ENCODE measurements at places on chromosomes 11 and 22.

DNA sequence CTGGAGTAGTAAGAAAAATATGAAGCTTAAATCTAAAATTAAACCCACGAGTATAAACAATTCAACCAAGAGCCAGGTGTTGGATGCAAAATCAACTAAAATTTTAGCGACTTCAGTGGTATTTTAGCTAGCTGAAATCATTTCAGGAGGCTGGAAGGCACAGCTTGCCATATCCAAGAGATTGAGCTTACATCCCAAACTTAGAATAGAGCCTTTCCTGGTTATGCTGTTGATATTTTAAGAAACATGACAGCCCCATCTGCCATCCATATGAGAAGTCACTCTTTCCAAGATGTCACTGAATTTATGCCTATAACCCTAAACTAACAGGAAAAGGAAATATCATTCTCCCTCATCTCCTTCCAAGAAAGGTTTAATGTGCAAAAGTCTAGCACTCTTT, 334.0 kb downstream of the KCNA4 start:
- no peak for DNase-seq

DNA sequence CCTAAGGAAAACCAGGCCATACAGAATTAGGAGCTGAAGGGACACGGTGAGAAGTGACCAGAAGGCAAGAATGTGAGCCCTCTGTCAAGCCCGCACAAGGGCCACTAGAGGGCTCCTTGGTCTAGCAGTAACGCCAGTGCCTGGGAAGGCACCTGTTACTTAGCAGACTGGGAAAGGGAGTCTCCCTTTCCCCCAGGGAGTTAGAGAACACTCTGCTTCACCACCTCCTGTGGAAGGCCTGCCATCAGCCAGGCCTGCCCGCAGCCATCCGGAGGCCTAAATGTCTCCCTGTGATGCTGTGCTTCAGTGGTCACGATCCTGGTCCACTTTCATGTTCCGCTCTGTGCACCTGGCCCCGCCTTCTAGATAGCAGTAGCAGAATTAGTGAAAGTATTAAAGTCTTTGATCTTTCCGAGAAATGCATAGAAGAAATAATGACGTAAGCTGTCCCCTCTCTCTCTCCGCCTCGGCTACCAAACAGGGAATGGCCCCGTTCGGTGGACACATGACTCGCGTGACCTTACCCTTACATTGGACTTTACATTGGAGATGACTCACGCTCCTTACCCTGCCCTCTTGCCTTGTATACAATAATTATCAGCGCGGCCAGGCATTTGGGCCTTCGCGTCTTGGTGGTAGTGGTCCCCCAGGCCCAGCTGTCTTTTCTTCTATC, 10.7 kb upstream of the GSTP1 start:
- peak; percentile 27 for DNase-seq

DNA sequence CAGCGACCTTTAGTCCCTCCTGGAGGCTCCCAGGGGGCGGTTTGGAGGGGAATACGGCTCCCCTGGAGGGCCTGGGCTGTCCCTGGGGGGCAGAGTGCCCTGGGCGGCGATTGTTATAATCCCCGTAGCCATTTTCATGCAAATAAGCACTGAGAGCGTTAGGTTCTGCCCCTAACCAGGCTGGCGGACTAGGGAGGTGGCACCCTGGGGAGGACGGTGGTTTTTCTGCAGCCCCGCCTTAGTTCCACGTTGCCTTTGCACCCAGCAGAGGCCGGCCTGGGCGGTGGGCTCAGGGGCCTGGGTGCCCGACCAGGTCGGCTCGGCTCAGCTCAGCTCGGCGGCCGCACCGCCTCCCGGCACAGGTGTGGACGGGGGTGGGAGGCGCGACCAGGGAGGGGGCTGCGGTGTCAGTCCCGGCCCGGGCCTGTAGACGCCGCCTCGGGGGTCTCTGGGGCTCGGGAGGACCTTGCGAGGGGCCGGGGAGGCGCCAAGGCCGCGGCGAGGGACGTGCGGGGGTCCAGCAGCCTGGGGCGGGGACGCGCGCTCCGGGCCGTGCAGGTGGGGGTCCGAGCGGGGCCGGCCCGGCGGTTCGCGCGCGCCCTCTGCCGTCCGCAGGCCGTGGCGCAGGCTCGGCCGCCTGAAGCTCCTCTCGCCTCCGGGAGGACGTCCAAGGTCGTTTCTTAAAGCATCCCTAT, 2.3 kb upstream of the DUSP8 start:
- peak; percentile 45 for DNase-seq

GRCh38 chr11:120828847-120829246, 195.1 kb upstream of the TBCEL start:
- no peak for DNase-seq

GRCh38 chr11:35683728-35684339, 21.3 kb downstream of the TRIM44 start:
- no peak for DNase-seq

DNA sequence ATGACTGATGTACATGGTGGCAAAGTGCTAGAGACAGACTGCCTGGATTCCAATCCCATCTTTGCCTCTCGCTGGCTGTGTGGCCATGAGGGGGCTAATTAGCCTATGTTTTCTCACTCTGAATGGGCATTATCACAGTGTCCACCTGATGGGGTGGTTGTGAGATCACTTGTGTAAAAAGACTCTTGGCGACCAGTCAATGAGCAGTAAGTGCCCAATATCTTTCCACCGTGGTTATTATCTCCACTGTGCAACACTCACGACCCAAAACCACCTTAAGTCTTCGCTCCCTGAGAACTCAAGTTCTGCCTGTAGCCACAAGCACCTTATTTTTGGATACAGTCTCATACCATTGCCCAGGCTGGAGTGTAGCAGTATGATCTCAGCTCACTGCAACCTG, 52.1 kb downstream of the PLEKHA7 start:
- DNase-seq: no peak

GRCh38 chr11:19263333-19263732, 22.6 kb upstream of the E2F8 start:
- no peak for DNase-seq

- no peak for DNase-seq
Measured at GRCh38 chr11:12048936-12049790, 40.7 kb upstream of the DKK3 start.

DNA sequence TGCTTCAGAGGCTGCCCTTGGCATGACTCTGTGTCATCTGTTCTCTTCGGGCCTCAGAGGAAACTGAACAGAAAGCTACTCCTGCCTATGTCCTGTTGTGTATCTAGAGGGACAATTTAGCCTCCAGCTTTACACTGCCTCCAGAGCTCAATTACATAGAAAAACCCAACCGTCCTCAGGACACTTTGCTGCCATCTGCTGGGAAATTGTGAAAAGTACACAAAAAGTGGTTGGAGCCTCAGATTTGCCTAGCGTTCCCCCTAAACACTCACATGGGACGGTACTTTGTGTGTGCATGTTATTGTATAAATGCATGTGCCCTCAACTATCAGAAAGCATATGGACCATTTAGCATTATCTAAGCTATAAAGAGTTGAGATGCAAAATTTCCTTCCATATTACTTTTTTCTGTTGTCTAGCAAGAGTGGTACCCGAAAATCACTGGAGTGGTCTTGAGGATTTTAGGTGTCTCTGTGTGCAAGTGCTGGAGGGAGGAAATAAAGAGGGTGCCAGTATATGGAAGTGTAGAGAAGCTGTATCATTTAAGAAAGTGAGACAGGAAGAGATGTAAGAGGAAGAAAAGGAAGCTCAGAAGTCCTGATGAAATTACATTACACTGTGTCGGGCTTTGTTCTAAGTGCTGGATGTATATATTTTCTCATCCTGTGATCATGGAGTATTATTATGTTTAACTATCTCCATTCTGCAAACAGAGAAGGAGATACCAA, 8.7 kb upstream of the MS4A4E start:
- DNase-seq: no peak

DNA sequence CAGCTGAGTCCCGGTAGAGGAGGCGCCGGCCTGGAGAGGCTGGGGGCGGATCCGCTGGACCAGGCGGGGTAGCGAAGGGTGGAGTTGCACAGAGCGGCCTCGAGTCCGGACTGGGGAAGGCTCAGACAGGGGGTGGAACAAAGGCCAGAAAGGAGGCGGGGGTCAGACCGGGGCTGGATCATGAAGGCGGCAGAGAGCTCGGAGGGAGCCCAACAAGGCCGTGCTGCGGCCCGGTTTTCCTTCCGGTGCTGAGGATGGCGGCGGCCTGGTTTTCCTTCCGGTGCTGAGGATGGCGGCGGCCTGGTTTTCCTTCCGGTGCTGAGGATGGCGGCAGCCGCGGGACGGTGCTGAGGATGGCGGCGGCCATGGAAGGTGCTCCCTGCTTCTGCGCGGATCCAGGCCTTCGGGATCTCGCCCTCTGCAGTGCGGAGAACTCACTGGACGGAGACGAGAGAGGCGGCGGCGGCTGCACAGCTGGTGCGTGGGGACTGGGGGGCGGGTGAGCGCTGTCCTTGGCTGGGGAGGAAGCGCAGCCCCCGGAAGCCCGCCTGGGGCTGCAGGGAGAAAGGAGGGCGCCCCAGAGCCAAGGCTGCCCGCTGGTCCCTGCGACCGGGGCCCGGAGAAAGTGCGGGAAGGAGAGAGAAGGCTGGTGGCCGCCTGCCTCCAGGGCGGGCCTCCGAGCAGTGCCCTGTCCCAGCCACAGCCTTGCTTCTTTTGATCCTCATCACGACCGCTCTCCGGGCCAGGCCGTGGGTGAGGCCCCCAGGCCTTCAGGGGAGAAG, 350.4 kb upstream of the B3GAT1 start:
- no peak for DNase-seq

- no peak for DNase-seq
Measured at GRCh38 chr11:28347371-28347770, 239.2 kb downstream of the METTL15 start.

- DNase-seq: no peak
Measured at GRCh38 chr22:29370537-29370936, 17.8 kb downstream of the AP1B1 start.

- no peak for DNase-seq
Measured at GRCh38 chr22:36085476-36086169, 57.0 kb upstream of the RBFOX2 start.

DNA sequence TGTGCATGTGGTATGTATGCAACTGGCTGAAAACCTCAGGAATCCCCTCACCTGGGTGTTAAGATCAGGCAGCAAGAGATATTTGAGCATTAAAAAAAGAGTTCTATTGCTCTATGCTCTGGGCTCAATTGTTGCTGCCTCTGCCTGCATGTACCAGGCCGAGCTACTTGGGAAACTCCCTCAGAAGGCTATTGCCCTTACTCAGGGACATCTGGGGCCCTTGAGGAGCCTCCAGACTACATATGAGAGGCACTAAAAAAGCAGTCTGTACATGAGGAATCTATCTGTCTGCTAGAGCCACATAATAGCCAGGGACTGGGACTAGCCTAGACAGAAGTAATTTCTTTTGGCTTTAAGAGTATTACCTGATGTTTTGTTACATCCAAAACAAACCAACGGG, 120.1 kb downstream of the SWAP70 start:
- no peak for DNase-seq

DNA sequence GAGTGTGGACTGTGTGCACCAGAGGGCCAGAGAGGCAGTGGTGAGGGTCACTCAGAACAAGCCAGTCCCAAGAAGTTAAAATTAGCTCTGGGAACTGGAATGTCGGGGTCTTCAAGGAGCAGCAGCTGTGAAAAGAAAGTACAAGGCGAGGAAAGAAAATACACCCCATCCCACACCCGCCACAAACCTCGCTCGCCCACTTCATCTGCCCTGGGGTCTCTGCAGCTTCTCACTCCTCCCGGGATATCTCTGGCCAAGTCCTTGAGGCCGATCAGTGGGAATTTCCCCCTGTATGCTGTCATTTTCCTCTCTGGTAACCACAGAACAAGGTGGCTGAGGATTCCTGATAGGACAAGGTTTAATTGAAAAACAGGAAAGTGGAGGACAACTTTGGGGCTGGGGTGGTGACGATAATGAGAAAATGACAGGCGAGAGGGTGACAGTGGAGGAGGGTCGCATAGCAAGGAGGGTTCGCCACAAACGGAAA, 36.3 kb upstream of the TIMP3 start:
- no peak for DNase-seq

DNA sequence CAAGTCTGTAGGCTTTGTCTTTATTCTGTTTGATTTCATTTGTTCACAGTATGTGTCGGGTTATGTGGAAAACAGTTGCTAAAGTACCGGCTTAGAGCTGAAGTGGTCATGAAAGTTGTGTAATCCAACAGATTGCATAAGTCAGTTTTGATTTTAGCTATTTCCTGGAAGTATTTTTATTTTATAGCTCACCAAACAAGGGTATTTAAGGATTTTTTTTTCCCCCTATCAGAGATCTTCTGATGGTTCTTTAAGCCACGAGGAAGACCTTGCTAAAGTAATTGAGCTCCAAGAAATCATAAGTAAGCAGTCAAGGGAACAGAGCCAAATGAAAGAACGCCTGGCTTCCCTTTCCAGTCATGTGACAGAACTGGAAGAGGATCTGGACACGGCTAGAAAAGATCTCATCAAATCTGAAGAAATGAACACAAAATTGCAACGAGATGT, 55.9 kb downstream of the PPFIA1 start:
- DNase-seq: no peak

All from stimulated activated CD4-positive, alpha-beta T cell treated with anti-CD3 and anti-CD28 coated beads, TNF-alpha, amount 100 ng/mL, for 24 hours (primary cell).